Stimulated activated CD4-positive, alpha-beta T cell treated with anti-CD3 and anti-CD28 coated beads, Interleukin-15, amount 100 ng/mL, for 48 hours (primary cell): ENCODE measurements at places on chromosomes 12 and 14.

DNA sequence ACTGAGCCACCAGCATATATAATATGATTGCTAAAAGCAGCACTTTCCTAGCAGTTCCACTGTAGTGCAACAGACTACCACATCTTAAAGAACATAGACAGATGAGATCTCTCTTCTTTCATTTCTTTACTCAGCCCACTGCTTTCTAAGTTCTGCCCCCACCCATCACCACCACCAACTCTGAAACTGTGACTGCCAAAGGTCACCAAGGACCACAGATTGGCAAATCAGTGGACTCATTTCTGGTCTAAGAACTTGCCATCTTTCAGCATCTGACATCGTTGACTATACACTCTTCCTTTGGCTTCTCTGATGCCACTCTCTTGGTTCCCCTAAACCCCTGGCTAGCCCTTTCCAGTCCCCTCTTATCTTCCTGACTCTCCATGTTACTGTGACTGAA lies 38.4 kb downstream of the IFNG start:
- peak; percentile 36 for DNase-seq

DNA sequence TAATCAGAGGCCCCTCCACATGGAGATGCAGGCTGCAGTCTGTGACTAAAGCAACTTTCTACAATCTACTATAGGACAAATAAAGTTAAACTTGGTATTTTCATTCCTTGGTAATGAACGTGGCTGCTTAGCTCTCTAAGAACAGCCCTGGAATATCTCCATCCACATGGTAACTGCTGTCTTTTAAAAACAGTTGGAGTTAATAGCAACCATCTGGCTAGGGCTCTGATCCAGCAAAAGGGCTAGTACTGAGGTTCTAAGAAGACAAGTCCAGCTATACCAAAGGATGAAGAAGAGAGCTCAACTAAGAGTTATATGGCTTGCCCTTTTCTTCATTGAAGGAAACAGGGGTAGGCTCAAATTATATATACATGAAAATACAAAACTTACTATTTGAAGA lies 920.1 kb downstream of the FLRT2 start:
- no peak for DNase-seq

GRCh38 chr14:41699486-41699885 lies 92.8 kb downstream of the LRFN5 start:
- DNase-seq = no peak

- DNase-seq = no peak
These were observed 181.5 kb upstream of the ATP2B1 start for GRCh38 chr12:89890161-89890560.

DNA sequence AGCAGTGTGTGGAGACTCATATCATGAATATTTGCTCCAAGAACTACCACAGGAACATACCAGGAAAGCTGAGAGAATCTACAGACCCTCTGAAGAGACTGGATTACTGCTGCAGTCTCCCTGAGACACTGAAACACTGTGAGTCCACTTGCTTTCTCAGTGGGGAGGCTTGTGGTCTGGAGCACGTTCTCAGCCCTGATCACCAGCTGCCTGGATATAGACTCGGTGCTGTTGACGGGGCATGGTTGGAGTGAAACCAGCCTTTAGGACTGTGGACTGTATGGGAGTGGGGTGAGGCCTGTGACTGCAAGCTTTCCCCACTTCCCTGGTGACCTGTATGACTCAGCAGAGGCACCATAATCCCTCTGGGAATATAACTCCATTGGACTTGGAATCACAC lies 525.8 kb upstream of the FBXO33 start:
- no peak for DNase-seq
